ENCODE measurements at places on chromosomes 4 and X.

DNA sequence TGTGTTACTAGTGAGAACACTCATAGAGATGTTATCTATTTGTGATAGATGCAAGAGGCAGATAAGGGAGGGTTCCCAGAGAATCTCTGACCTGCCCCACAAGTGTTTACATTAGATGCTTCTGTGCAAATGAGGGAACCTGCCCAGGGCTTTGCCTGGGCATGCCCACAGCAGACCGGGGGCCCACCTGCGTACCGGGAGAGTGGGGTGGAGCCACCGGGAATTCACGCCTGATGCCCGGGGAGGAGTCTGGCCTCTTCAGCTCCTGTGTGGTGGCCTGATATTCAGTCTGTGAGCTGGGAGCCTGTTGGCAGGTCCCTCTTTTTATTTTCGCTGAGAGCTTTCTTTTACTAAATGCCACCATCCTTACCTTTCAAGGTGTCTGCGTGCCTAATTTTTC is 155.7 kb downstream of the SNCA start:
- no peak for DNase-seq

DNA sequence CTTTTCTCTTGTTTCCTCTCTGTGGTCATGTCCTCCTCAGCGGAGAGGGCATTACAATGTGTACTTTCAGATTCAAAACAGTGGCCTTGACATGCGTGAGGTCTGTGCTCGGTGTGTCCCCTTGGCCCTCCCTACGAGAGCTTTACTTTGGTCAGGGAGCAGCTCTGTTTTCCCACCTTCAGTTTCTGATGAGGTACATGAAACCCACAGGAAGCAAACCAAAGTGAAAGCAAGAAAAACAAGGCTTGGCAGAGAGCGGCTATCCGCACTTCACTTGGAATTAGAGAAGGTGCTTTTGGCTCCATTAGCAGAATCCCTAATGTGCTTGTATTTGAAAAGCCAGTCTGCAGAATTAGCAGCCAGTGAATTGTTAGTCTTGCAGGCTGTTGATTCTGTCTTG is 19.5 kb upstream of the BOD1L1 start:
- no peak for DNase-seq

DNA sequence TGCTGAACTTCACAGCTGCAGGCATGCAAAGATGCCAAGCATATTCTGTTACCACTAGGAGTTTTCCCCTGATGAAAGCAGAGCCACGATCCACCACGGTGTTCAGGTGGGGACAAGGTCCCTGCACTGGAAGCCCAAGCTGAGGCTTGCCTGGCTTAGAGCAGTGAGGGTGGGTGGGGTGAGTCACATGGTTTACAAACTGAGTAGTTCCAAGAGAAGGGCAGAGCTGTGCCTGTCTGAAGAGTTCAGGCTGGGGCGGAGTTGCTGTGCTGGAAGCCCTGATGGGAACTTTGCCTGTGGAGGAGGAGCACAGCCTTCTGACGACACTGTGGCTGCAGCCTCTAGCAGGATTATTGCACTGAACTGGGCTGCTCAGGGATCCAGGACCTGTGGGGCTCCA is 45.5 kb downstream of the FAM9B start:
- DNase-seq, result no peak

GRCh38 chr4:82484996-82485783 is 54.8 kb downstream of the ENOPH1 start:
- DNase-seq, result no peak

GRCh38 chr4:166481739-166482138 is 608.7 kb downstream of the TLL1 start:
- DNase-seq, result no peak

DNA sequence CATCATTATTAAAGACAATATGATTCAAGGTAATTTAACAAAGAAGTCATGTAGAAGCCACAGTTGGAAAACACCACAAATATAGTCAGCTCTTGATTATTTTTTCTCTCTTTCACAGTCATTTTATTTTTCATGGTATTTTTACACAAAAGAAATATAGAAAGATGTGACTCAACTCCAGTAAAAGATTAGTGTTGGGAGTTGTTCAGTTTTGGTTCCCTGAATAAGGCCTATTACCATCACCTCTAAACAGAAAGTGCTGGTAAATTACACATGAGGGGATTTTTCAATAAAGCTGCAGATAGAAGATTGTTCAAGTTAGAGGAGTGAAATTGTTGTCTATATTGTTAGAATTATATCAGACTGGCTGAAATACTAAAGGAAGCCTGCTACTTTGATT is 107.0 kb downstream of the DDIT4L start:
- DNase-seq, result no peak

DNA sequence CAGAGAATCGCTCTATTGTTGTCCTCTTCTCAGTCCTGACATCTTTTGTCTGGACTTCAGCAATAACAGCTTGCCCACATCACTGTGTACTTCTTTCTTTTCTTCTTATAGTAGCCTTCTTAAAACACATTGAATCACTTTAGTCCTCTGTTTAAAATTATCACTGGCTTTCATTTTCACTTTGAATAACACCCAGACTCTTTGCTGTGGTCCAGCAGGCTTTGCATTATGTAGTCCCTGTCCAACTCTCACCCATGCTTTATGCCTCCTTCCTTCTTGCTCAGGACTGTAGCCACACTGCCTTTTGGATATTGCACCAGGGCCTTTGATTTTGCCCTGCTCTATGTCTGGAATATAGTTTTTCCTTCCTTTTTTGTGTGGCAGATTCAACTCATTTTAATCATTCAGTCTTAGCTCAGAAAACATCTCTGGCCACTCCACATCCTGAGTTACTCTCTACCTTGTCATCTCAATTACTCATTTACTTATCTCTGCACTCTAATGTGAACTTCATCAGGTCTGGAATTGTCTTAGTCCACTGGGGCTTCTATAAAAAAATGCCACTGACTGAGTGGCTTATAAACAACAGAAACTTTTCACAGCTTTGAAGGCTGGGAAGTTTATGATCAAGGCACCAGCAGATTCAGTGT is 168.2 kb downstream of the C4orf33 start:
- DNase-seq, result no peak

- peak; percentile 71 for DNase-seq
These were observed 42.4 kb downstream of the DCUN1D4 start for GRCh38 chr4:51885363-51885762.

DNA sequence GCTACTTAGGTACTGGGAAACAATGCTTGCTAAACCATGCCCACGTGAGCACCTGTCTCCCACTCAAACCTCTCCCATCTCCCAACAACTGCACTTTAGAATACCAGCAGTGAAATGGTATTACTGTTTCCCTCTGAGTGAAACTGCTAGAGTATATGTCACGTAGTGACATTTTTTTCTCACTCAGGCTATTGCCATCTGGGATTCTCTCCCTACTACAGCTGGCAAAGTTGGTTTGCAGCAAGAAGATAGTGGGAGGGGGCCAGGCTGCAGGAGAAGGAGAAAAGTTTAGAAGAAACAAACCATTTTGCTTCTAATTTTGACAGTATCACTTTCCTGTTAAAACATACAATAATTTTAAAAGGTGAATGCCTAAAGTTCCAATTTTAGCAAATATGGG is 358.3 kb downstream of the MAPK10 start:
- no peak for DNase-seq

DNA sequence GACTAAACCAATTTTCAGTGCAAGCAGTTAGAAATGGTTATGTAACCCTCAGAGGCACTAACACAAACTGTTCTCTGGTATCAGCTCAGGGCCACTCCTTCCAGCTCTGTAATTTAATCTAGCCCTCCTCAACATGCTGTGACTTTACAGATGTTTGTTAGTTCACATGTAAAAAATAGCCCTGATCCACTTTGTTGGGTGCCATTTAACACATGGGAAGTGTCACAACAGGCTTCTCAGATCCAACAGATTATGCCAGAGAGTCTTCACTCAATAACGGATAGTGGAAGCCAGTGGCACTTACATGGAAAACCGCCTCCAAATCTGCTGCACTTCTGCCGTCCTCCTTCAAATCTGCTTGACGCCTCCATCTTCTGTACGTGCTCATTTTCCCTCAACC is 51.6 kb downstream of the ATP8A1 start:
- no peak for DNase-seq

DNA sequence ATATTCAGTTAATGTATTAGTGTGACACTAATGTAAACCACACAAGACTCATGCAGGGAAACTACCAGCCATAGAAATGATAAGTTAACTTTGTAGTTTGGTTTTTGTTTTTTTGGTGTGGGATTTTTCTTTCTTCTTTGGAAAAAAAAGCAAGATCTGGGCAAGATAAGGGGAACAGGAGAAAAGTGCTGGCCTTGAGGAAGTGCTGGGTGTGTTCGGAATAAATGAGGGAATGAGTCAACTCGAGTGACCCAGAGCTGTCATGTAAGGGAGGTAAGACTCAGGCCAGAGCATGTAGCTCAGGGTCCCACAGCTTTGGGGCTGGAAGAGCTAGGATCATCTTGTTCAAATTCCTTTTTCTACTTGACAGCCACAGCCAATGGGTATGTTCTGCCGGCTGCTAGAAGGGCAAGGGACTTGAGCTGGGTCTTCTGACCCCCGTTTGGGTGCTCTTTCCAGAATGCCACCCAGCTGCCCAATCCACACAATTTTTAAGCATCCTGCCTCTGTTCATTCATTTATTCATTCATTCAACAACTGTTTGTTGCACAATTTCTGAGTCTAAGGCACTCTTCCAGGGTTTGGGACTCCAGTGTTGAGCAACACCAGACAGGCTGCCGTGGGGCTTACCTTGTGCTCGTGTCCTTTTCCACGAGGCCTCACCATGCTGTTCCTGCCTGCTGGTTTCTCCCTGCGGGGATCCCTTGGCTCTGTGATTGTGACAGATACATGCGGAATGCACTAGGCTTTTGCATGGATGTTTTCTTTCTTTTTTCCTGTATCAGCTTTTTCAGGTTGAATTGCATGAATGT is 54.5 kb downstream of the CLDN34 start:
- no peak for DNase-seq

- DNase-seq, result no peak
These were observed 9.8 kb upstream of the RTL5 start for GRCh38 chrX:72141372-72142004.

DNA sequence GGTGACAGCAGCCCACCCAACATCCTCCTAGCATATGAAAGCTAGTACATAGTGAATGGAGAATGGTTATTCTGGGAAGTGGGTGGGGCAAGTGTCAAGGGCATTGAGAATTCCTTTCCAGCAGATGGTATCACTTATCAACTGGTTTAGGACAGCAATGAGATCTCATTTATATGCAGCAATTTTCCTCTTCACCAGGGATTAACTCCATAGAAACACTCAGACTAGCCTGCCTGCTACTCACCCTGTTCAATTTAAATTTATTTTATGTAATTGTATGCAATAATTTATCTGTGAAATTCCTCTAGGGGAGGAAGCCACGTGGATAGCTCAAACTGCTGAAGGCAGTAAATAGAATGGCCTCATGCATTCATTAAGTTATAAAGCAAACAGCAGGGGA is 101.6 kb upstream of the MID1IP1 start:
- no peak for DNase-seq

DNA sequence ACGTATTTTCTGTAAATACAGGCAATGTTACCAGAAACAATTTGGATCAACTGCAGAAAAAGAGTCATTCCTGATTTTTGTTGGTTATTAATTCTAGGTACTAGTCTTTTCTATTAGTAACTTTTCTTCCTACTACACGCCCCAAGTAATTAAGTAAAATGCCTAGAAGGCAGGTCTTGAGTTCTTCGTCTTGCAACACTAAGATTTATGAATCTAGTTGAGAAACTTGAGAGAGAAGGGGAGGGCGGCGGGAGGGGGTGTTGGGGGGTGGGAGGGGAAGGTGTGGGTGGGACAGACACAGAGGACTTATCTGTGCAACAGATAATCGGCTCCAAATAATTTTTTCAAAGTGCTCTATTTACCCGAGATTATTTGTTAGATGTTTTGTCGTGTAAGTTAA is 3.0 kb downstream of the RAP2C start:
- DNase-seq, result no peak

- no peak for DNase-seq
These were observed 35.7 kb upstream of the FMR1 start for GRCh38 chrX:147875866-147876596.

DNA sequence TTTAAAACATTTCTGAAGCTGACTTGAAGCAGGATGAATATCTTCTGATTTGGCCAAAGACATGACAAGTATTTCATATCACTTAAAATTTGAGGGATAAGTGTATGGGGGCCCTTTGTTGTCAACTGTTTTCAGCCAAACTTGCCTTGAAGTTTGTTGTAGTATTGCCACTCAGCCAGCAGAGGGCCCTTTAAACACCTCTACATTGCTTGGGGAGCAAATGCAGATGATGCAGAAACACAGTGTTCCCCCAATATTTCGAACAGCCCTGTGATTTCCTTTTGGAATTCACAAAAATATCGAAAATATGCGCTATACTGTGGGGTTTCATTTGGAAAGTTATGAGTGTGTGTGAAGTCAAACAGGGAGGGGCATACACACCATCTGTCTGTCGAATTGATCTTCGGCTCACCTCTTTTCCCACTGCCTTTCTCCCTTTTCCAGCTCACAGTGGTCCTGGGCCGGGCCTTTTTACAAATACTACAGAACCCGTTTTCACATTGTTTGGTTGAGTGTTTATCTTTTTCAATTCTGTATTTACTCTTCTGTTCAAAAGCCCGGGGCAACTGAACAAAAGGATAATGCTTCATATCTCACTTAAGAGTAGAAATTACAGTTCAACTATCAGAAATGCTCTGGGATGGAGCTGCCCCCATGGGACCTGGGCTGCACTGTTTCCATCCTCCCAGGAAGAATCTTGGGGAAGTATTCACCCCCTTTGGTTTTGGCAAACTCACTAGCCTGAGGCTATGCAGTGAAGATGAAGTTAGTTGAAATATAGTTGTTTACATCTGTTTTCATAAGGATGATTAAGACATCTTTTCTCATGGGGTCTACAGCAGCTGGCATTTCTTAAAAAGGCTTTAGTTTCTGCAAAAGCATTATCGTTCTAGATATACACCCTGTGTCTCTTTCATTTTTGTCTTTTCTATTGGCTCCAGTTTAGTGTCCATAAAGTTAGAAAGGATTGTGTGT is 137.6 kb downstream of the EGF start:
- DNase-seq, result peak; percentile 69

- DNase-seq, result no peak
These were observed 265.2 kb downstream of the FBXO8 start for GRCh38 chr4:174018236-174018635.

- no peak for DNase-seq
These were observed 7.6 kb downstream of the ZIC3 start for GRCh38 chrX:137573324-137574101.

DNA sequence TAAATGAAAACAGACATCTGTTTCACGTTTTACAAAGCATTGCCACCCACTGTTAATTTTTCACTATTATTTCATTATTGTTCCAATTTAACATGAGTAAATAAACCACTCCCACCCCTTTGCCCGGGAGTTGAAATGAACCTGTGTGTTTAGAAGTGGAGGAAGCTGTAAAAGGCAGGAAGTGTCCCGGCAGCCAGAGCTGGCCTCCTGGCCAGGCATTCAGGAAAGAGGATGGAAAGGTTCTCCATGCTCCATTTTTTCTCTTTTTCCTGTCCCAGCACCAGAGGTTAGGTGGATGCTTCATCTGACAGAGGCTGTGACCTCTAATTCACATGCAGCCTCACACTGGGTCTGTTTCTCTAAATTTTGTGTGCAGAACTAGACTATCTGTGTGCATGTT is 55.5 kb upstream of the LNX1 start:
- DNase-seq, result no peak
